Midbrain (tissue), 1 donor: ENCODE measurements at places on chromosomes 12 and 14.

GRCh38 chr12:26884765-26885576, 52.0 kb upstream of the ITPR2 start:
- peak; percentile 92 for DNase-seq

GRCh38 chr12:16027002-16027401, 115.9 kb downstream of the DERA start:
- no peak for DNase-seq

DNA sequence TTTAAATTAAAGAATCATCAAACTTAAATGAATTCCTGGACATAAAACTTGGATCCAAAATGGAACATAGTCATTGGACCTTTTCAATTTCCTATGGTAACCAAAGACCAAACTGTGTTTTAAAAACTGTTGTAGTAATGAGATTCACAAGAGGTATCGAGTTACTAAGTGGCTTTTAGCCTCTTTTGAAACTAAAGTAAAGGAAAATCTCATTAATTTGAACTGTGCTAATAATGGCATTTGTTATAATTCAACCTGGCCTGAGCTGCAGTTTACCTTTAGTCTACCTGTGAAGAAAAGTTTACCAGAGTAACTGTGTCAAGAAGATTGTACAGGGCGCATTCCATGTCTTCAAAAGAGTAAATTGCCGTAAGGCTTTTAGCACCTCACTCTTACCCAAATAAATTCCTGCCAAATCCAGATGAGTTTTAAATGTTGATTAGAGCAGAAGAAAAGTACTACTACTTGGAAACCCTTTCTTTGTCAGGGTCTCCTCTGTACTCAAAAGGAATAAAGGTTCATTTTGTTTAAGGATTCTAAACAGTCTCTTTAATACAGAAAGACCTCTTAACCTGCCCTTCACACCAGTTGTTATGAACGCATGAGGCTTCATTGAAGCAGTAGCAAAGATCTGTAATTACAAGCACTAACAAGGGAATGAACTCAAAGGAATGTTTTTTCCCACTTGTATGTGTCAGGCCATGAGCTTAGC, 17.1 kb upstream of the MED13L start:
- no peak for DNase-seq

DNA sequence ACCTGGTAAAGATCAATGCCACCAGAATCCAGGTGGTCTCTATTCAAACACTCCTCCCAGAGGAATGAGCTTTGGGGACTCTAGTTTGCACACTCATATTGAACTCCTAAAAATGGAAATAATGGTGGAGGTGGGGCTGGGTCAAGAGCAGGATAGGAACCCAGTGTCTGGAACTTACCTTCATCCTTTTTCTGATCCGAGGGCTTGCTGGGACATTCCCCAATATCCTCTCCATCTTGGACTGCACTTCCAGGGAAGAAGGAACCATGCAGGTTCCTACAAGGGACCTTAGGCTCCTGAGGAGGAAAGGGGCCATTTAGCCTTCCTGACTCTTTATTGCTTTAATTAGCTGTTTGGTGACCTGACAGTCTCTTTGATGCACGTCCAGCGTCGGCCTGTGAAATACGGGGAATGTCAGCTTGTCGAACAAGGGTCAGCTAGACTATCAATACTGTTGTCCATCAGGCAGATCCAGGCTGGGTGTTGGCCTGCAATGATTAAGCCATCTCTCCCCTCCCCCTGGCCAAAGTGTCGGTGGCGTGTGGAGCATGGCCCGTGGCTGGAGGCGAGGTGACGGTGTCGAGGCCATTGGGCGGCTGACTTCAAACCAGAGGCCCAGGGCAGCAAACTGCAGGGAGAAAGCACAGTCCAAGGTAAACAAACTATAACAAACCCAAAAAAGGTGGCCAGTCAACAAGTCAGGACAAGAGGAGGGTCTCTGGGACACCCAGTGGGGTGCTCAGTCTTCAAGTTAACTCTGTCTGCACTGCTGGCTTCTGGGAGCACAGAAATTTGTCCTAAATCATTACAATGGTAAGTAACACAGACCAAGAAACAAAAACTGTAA, 405.2 kb upstream of the TBX3 start:
- DNase-seq: no peak

GRCh38 chr12:89461190-89461589, 63.4 kb downstream of the GALNT4 start:
- DNase-seq: no peak

DNA sequence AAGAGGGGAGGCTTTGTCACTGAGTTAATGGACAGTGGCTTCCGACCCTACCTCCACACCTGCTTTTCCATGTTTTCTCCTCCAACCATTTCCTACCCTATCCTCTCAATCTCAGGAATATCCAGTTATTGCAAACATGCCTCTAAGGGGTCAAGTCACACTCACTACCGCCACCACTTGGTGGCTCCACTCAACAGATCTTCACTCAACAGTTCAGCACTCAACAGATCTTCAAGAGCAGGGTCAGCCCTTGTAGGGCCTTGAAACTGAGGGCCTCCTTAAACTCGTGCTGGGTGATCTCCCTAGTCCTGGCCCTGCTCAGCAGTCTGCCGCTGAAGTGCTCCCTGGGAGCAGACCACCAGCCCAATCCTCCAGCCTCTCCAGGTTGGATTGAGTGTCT, 14.2 kb downstream of the ZNF641 start:
- DNase-seq: no peak

GRCh38 chr12:111584959-111585358, 14.2 kb downstream of the ATXN2 start:
- DNase-seq: no peak

- DNase-seq: no peak
Measured at GRCh38 chr12:27340971-27341370, 8.3 kb downstream of the BMAL2 start.

DNA sequence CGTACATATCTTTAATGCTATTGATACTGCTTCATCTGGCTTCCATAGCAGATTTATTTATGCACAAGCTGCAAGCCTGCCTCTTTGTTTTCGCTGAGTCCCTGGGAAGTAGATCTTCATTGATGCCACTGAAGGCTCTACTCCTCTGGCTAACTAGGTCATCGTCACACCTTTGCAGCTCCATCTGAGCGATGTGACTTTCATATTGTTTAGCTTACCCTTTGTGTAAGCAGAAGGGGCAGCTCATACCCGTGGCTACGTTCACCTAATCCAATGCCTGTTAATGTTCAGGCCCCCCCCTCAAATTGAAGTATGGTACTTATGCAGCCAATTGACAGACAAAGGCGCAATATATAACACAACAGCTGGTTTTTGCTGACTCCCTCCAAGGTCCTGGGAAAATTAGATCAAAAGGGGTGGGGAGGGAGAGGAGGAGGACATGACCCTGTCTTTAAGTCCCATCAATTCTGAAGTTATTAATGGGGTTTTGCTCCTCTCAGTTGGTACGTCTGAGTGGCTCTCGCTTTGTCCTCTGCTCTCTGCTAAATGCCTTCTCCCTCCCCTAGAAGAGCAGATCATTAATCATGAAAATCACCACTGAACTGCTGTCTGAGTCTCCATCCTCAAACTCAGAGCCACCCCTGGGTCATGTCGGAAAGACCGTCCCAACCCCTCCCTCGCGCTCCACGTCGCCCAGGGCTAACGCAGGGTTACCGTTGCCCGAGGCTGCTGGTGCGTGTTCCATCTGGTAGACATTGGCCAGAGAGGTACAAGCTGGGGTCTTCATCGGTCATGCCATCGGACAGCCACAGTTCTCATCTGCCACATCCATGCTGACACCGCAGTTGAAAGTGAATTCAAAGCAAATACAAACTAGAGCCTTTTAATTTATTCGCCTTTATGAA, 128.8 kb downstream of the ADGRD1 start:
- no peak for DNase-seq

GRCh38 chr12:131557078-131557709, 153.7 kb upstream of the SFSWAP start:
- no peak for DNase-seq

- no peak for DNase-seq
Measured at GRCh38 chr14:90981636-90982035, 78.8 kb downstream of the RPS6KA5 start.

GRCh38 chr12:4933411-4933810, 23.7 kb downstream of the KCNA1 start:
- DNase-seq: no peak

DNA sequence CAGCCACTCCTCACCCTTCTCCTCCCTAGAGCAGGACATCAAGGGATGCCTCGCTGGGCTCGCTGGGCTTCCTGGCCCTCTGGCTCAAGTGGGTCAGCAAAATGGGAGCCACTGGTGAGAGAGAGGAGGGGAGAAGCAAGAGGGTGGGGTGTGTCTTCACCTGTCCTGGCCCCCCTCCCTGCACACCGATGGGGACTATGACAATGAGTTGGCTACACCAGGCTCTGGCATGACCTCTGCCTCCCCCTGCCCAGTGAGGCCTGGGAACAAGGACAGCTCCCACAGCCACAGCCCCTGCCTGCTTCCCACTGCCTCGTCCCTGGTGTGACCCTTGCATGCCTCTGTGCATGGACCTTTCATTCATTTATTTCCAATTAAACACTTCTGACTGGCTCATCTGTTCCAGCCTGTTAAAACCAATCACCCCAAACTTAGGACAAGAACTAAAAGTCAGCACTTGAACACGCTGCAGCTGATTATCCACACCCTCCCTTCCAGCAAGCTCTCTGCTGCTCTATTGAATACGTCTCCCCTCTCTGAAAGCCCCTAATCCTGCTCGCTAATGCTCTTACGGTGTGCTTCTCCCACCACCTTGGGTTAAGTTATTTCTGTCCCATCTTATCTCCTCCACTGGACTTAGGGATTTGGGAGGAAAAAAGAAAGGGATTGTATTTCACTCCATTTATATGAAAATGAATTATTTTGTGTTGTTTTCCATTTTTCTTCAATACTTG, 5.8 kb upstream of the PPP2R5C start:
- no peak for DNase-seq
